ENCODE measurements at places on chromosomes 16 and 17.

DNA sequence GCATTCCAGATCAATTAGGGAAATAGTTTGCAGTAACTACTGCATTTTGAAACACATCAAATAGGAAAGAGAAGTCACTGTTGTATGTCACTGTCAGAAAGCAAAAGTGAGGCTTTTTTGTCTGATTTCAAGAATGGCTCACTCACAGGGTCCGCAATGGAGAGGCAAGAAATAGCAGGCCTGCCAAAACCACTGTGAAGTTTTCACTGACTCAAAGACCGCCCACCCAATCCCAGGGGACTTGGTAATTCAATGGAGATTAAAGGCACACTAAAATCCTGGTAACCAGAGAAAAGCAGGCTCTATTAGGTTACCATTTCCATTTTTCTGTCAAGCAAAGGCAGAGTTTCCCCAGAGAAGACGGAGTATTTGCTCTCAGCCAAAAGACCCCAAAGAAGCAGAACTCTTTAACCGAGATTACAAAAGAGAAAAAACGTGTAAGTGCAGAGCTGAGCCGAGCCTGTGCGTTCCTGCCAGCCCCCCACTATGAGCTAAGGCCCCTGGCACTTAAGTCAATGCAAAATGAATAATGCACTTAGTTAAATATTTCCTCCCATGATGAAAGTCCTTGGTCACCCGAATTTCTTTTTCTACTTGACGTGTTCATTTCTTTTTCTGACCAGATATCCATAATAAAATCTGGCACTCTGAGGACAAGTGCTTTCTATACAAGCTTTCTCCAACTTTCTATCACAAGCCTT lies 57.0 kb downstream of the FOXL1 start:
- DNase-seq, result no peak

- no peak for DNase-seq
Measured at GRCh38 chr17:39376434-39376833, 25.0 kb downstream of the FBXL20 start.

DNA sequence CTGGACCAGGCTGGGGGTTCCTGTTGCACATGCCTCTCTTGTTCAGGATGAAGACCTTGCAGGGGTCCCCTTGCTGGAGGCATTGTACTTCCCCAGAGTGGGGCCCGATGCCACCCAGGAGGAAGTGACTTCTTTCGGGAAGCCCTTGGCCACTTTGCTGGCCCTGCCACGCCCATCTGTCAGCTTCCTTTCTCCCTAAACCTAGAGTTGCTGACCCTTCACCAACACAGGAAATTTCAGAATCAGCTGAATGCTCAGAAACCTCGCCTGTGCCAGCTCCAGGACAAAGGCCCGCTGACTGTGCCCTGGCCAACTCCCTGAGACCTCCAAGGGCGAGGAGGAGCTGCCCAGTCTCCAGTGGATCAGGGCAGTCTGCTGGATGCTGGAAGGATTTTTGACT lies 26.7 kb downstream of the WNT9B start:
- peak; percentile 32 for DNase-seq

- DNase-seq, result no peak
Measured at GRCh38 chr16:85667841-85668413, 20.8 kb downstream of the GINS2 start.

GRCh38 chr17:63631062-63631461 lies 8.8 kb downstream of the MAP3K3 start:
- no peak for DNase-seq

DNA sequence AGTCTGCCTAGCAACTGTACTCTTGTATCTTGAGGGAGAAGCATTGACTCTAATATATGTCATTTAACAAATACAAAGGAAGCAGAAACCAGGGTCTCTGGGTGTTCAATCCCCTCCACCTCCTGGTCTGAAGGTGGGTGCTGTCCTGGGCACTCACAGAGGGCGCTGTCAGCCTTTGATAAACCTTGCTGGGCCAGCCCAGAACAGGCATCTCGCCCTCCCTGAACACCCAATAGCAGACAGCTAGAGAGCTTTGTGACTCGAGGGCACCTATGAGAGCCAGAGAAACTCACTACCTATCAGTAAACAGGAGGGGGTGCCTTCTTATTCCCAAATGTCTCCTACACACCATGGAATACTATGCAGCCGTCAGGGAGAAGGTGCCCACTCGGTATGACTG lies 6.4 kb upstream of the PIPOX start:
- no peak for DNase-seq

DNA sequence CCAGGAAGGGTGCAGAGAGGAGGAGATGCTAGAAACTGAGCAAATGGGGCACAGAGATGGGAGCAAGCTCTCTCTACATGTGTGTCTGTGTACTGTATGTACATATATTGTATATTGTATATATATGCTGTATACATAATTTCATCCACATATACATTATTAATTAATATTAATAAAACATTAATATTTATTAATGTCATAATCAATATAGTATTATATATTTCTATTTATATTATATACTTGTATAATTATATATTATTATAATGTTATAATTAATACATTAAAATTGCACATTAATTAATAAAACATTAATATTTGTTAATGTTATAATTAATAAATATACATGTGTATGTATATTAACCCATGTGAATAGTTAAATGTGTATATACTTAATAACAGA lies 31.5 kb upstream of the FOXF1 start:
- DNase-seq, result no peak

DNA sequence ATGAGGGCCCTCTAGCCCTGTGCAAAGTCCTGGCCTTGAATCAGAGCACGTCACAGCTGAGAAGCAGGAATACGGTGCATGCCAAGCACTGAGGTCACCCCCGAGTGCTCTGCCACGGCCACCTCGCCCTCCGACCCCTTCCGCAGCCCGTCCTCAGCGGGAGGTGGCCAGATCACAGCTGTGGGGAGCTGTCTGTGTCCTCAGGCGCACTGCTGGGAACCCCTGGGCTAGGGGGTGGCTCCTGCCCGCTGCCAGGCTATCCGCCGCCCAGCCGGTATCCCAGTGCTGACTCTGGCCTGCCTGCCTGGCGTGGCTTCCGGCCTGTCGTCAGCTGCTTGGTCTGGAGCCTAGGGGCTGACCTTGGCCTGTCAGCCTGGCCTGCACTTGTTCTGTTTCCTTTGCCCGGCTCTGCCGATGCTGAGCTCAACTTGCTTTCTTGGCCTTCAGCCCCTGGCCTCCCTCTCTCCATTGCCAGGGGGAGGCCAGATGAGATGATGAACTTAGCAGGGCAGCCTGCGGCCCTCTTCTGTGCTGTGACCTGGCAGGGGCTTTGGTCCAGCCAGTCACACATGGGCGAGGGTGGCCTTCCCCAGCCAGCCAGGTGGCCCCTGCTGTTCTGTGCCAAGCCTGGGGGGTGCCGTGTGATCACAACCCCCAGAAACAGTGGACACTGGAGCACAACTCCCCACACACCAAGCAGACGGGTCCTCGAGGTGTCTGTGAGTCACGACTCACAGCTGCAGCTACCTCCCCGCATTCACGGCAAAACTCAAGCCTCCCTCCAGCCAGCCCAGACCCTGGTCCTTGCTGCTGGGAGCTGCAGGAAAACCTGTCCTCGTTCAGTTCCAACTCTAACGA lies 77.3 kb downstream of the ZDHHC7 start:
- DNase-seq, result peak; percentile 81

DNA sequence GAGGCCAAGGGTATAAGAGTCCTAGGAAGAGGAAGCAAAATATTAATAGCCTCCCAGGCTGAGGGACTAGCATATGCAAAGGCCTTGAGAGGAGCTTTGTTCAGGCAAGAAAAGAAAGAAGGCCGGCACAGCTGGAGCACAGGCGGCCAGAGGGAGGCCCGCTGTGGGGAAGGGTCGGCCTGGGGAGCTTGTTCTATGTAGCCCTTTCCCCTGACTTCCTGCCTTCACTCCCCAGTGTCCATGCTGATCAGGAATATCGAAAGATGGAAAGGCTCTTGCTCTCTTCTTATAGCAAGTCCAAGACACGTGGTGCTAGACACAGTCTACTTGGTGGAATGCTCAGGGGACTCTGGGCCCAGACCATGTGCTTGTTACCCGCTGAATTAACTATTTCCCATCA lies 27.4 kb upstream of the HAS3 start:
- DNase-seq, result no peak

GRCh38 chr16:50296807-50297206 lies 30.5 kb downstream of the ADCY7 start:
- no peak for DNase-seq

- DNase-seq, result no peak
Measured at GRCh38 chr16:35598696-35599332, 2139.4 kb downstream of the TP53TG3F start.

- DNase-seq, result peak; percentile 54
Measured at GRCh38 chr17:80640366-80641084, 95.9 kb downstream of the RPTOR start.

DNA sequence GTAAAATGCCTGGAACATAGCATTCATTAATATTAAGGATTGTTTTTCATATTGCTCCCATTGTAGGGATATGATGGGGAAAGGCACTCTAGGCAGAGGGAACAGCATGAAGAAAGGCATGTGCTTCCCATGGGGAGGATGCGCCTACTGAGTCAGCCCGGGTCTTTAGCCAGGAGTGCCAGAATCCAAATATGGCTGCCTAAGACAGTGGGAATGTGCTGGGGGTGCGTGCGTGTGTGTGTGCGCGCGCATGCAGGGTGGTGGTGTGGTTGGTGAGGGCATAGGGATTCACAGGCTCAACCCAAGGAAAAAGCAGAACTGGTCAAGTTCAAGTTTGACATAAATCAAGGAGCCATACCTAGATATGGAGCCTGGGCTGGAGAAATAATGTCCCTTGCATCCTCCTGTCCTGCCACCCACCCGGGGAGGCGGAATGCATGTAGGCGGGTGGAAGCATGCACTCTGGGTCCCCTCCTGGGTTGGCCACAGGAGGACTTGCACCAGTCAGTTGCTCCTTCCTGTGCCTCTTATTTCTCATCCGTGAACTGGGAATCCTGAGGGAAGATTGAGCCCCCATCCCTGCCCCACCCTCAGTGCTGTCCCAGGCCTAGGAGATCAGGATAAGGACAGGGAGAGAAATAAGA lies 18.6 kb upstream of the NDRG4 start:
- DNase-seq, result no peak

- DNase-seq, result no peak
Measured at GRCh38 chr17:17350491-17351355, 47.5 kb downstream of the NT5M start.

GRCh38 chr17:56866076-56866475 lies 32.1 kb downstream of the DGKE start:
- DNase-seq, result no peak

- DNase-seq, result no peak
Measured at GRCh38 chr16:15907863-15908478, 19.6 kb upstream of the CEP20 start.

- DNase-seq, result no peak
Measured at GRCh38 chr17:47207143-47208067, 1.7 kb upstream of the MYL4 start.

- DNase-seq, result no peak
Measured at GRCh38 chr17:30095507-30096244, 20.9 kb upstream of the NSRP1 start.

GRCh38 chr17:50266384-50267073 lies 7.7 kb upstream of the TMEM92 start:
- peak; percentile 94 for DNase-seq

DNA sequence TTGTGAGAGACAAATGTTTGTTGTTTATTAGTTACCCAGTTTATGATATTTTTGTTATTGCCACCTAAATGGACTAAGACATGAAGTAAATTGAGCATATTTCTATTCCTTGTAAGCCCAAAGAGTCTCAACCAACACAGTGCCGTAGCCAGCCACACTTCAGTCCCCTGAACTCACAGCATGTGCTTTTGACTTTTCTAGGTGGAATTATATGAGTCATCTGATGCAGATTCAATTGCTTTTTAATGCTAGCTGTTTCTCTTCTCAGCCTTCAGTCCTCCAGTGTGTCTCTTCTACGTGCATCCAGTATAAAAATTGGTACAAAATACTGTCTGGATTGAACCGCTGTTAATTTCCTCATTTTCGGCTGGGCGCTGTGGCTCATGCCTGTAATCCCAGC lies 39.0 kb downstream of the IQCK start:
- DNase-seq, result no peak

- DNase-seq, result no peak
Measured at GRCh38 chr17:83095016-83095415, 15.6 kb downstream of the METRNL start.
